ENCODE measurements at places on chromosomes 3 and 15.

- no peak for DNase-seq
Measured at GRCh38 chr3:64267721-64268604, 42.7 kb upstream of the PRICKLE2 start.

GRCh38 chr3:150871192-150871591 lies 34.0 kb downstream of the MINDY4B start:
- no peak for DNase-seq

DNA sequence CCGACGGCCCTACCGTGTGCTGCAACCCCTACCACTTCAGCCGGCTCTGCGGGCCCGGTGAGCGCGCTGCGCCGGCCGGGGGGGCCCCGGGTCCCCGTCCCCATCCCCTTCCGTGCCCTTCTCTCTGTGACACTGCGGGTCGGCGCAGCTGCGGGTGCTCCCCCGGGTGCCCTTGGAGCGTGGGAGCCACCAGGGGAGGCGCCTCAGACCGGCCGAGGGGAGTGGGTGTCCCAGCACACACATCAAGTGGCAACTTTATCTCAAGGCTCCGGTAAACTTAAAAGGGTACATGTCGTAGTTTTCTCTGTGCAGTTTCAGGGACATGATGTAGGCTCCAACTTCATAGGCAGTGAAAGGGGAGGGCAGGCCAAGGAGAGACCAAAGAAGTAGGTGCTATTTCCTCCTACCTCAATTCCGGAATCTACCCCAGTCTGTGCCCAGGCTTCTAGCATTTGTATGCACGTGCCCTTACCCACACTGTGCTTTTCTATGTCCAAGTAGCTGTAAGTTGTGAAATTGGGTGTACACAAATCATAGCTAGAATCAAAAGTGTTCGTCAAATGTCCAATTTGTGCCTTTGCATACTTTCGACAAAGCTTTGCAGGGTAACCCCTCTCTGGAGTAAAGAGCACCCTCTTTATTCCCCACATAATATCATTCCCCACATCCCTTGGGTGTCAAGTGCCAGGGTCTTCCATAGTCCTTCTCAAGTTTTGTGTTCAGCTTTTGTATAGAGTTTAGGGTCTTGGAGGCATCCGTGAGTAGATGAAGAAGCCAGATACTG lies 2.2 kb downstream of the SMAD6 start:
- DNase-seq, result no peak

- no peak for DNase-seq
Measured at GRCh38 chr3:129268396-129268795, 10.3 kb upstream of the HMCES start.

GRCh38 chr15:39591896-39592315 lies 11.0 kb downstream of the THBS1 start:
- no peak for DNase-seq

DNA sequence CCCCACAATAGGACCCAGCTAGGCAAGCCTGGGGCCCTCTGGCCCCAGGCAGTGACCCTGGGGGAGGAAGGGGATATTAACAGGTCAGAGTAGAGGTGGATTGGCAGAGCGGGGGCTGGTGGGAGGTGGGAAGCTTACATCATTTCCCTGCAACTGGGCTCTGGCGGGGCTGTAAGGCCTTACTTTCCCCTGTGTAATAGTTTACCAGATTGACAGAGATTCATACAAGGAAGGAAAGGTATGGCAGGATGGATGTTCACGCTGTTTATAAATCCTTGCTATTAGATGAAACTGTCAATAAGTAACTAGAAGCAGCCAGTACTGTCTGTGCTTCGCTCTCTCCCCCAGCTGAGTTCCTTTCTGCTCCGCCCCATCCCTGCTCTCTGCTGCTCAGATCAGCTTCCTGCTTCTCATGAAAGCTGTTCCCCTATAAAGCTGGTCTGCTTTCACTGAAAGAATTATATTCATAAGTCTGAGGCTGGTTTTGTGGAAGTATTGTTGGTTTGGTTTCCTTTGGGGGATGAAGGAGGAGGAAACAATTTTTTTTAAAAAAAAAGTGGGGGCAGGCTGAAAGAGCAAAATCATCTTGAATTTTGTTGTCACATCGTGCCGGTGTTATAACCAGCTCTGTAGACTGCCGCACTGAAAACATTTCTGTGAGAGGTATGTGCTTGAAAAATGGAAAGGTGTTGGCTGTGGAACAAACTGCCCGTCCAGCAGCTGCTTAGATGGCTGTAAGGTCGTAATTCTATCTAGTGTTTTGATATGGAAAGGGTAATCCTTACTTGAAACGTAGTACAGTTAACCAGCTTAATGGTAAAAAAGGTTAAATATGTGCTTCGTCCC lies 76.4 kb downstream of the BBX start:
- DNase-seq, result peak; percentile 40

GRCh38 chr3:127002195-127003174 lies 19.6 kb downstream of the PLXNA1 start:
- DNase-seq, result no peak

- DNase-seq, result no peak
Measured at GRCh38 chr3:182789371-182789770, 3.9 kb upstream of the ATP11B start.

DNA sequence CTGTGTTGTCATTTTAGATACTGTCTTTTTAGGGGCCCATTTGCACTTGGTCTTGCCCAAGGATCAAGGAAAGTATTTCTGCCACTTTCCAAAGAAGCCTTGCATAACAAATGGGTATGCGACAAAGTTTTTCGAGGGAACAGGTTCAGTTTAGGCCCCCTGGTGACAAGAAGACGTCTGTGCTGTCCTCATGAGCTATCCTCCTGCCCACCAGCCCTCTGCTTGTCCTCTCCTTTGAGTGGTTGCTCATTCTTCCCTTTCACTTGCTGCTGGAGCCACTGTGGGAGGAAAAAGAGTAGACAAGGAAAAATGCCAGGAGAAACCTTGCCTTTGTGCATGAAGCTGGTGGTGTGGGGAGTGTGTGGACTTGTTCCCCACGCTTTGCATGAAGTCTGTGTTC lies 171.9 kb downstream of the CACNA2D3 start:
- DNase-seq, result no peak

- no peak for DNase-seq
Measured at GRCh38 chr15:93029836-93030429, 59.1 kb downstream of the RGMA start.

GRCh38 chr15:77547801-77548588 lies 84.7 kb downstream of the LINGO1 start:
- no peak for DNase-seq

DNA sequence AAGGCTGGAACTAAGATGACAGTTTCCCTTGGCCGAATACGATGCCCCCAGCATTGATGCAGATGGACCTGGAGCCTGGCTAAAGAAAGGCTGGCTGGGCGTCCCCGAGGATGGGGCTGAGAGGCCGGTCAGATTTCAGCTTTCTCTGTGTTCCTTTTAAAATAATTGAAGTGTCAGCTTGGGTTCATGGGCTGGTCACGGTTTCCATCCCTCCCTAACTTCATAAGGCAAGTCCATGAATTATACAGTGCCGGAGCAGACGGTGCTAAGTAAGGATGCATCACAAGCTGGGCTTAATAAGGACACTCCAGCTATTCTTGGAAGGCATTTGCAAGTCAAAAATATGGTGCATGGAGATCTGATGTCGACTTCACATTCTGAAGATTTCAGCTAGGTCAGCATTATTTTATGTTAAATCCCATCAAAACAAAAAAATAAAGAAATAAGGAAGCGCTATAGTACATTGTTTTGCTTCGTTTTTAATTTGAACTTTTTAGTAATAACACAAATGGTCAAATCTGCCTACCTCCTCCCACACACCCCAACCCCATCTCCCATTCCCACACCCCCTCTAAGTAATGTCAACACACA lies 220.8 kb downstream of the RPLP1 start:
- DNase-seq, result no peak

Measured in T-helper 1 cell (primary cell).